Stimulated activated naive CD4-positive, alpha-beta T cell (primary cell): ENCODE measurements at places on chromosomes 12 and 14.

DNA sequence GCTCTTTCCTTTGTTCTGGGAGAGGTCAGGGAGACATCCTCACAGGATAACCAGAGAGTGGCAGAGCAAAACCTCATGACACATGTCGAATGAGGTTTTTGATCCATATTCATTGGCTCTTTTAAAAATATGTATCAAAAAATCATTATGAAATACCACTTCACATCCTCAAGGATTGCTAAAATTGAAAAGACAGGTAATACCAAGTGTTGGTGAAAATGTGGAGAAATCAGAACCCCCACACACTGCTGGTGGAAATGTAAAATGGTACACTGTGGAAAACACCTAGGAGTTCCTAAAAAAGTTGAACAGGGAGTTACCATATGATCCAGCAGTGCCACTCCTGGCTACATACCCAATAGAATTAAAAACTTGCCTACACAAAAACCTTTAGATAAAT, 107.8 kb upstream of the ARID2 start:
- DNase-seq = no peak

DNA sequence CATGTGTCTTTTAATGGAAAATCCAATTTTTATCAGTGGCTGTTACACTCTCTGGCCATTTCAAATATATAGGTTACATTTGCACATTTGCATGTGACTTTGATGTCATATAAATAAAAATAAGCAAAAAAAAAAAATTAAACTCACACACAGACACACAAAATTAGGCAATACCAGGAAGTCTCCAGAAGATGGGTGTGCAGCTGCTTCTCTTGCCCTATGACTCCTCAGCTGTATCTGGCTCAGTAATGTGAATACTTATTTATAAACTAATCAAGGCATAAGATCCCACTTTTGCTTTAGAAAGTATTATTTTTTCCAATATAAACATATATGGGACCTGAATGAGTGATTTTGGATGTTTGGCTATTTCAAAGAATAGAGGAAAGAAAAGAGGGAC, 461.1 kb downstream of the LRIG3 start:
- DNase-seq = no peak

GRCh38 chr12:57837864-57838562, 8.5 kb downstream of the CTDSP2 start:
- DNase-seq = no peak

DNA sequence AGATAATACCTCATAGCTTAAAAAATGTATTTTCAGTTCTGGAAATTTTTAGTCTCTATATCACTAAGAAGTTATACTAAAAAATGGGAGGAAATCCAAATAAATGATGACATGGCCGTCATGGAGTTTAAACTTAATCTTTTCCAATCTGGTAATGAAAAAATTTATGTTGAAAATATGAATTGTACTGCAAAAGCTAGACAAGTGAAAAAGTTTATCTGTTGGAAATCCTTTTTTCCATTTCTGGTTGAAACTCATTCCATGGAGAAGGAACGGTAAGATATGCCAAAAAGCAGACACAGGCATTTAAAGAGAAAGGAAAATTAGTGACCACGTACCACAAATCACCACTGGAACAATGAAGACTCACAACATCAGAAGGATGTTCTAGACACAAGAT, 314.2 kb upstream of the PRICKLE1 start:
- DNase-seq = no peak

DNA sequence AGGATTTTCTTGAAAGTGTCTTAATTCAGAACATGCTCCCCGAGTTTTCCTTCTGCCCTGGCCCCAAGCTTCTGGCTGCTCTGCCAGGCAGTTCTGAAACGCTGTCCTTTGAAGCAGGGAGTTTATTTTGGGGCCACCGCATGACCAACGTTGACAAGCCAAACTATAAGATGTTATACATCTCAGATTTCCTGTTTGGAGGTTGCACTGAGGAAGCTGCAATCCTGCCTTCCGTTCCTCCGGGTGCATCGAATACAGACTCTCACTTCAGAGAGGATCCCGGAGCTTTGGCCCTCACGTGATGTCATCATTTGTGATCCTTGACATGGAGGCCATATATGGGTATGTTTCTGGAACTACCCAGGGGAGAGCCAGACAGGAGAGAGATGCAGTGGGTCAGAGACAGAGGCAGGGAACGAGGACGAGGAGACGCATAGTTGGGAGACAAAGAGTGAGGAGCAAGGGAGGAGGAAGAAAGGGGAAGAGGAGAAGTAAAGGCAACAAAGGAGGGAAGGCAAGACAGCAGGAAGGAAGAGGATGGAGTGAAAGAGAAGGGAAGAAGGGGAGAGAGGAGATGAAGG, at the start of gene ASB2:
ASB2 (minus strand) TSS at position 94 of the 581 bp plus-strand sequence. CDS start 12,031 bp downstream, outside the sequence.
- no peak for DNase-seq

- DNase-seq = no peak
Measured at GRCh38 chr12:31236998-31237637, 88.8 kb downstream of the SINHCAF start.

DNA sequence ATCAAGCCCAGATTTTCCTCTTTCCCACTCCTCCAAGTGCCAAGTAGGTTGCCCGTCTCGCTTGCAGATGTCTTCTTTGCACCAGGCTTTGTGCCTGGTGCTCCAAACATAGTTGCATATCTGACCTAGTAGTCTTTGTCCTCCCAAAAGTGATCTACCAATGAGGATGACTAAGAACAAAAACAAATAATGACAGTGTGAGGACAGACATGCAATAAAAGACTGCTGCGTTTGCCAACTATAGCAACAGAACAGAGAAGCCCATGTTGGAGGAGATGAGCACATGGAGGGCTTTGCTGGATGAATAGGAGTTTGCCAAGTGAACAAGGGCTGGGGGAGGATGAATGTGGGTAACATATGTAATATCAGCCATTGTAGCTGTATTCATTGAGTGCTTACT, 15.6 kb downstream of the DTX1 start:
- no peak for DNase-seq

- DNase-seq = no peak
Measured at GRCh38 chr12:5901416-5901815, 43.6 kb downstream of the ANO2 start.

- no peak for DNase-seq
Measured at GRCh38 chr12:42583016-42583415, 6.5 kb downstream of the PRICKLE1 start.

DNA sequence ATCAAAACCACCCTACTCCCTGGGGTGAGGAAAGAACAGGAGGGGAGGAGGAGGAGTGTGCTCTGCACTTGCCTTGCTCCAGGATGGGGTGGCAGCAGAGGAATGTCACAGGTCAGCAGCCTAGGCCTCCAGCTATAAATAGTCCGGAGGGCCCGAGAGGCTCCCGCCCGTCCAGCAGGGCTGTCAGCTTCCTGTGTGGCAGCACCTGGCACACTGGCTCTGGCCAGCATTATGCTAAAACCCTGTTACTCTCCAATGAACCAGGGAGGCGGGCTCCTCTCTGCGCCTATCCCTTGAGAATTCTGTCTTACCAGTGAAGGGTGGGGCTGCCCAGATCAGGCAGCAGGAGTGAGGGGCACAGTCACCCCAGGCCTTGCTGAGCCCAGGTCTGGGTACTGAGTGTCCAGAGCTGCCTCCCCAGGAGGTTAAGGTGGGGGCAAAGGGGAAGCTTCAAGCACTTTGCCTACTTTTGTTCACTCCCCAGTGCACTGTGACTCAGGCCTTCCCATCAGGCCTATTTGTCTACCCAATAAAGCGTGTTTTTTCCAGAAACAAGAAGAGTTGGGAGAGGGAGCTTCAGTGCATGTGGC, 1.2 kb upstream of the COX14 start:
- no peak for DNase-seq

- no peak for DNase-seq
Measured at GRCh38 chr12:115172521-115172920, 488.5 kb upstream of the TBX3 start.

DNA sequence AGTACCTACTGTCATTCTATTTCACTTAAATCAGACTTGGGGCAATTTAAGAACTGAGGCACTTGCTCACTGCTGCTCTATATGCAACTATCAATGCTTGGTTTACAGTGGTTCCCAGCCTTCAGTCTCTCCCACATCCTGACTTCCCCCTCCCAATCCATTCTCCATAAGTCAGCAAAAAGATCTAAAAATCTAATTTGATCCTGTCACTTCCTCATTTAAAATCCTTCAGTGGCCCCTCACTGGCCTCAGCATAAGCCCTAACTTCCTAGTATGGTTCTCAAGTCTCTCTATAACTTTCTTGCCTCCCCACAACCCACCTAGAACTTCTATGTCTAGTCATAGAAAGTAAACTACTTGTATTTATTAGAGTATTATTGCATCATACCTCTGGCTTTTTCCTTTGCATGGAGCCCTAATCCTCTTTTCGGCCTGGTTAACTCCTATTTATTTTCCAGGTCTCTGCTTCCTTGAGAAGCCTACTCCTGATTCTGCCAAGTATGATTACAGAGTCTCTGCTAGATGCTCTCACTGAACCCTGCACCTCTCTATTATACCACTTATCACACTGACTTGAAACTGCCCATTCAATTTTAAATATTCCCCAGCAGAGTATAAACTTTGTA, 130.6 kb downstream of the RALGAPA1 start:
- DNase-seq = no peak

DNA sequence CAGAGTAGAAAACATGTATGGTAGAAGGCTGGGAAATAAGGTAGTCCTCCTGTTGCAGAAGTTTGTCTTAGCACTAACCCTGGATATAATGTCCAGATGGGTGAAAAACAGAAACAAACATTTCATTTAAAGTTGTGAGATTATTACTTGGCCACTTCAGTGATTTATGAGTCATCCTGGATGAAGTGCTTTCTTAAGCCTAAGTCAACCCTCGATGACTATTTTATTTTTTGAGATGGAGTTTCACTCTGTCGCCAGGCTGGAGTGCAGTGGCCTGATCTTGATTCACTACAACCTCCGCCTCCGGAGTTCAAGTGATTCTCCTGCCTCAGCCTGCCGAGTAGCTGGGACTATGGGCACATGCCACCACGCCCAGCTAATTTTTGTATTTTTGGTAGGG, 10.2 kb downstream of the DLST start:
- DNase-seq = no peak
